ENCODE measurements at places on chromosomes 4 and X.

DNA sequence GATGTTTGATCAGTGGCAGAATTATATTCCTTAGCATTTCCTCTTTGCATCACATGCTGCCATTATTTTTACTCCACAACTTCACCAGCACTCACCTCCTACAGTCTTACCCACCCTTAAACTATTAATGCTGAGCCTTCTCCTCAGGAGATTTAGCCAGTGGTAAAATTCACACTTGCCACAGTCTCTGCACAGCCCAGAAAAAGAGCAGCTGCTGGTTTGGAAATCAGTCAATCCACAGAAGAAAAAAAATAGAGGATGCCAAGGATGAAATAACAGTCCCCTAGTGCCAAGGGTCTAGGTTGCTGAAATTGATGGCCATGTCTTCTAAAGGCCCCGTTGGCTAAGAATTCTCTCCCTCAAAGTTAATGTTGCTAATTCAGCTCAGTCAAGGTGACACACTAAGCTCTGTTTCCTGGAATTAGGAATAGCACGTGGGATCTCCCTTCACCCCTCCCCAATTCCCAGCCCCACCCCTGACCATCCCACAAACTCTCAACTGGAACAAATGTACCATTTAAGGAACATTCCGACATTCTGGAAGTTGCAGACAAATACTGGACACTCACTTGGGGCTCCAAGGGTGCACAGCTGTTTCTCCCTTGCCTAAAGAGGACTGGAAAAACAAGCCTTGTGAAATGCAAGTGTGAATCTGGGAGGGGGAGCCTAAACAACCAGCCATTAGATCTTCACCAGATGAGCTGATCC lies 5.7 kb downstream of the ATP1B4 start:
- DNase-seq: no peak

DNA sequence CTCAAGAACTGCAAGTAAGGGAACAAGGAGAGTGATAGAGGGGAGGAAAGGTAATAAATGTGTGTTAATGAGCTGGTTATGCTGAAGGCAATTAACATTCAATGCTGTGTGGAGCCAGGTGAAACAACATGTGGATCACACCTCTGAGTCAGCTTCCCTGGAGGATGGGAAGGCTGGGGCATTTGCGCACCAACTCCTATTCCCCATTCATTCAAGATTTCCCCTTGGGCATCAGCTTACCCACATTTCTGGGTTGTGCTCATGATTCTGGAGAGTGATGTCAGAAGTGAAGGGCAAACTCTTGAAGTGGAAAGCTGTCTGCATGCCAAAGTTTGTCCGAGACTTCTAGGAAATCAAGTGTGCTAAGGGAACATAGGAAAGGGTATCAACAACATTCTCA lies 461.4 kb downstream of the MID1IP1 start:
- no peak for DNase-seq

- no peak for DNase-seq
Observed at GRCh38 chrX:56728321-56728720, 722 bp upstream of the NBDY start.

DNA sequence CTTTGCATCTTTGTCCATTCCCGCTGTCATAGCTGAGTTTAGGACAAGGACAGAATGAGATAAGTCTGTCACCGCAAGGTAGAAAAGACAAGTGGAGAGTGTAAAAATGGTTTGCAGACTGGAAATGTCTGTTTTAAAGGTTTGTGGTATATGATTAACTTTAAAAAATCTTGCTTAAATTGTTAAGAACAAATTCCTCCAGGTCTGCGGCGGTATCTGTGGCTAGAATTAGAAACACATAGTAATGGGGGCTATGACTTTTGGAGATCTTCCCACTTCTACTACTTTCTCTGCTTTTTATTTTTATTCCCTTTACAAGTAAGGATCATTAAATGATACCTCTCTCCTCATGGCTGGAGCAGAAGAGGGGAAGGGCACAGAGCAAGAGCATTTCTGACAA lies 92.2 kb downstream of the MID1IP1 start:
- no peak for DNase-seq

- no peak for DNase-seq
Observed at GRCh38 chr4:30208731-30209435, 511.3 kb upstream of the PCDH7 start.

- no peak for DNase-seq
Observed at GRCh38 chr4:75007891-75008290, 75.0 kb downstream of the PARM1 start.

- DNase-seq: no peak
Observed at GRCh38 chr4:15884666-15885065, 53.9 kb downstream of the FGFBP1 start.

GRCh38 chr4:137390707-137391106 lies 141.6 kb downstream of the PCDH18 start:
- DNase-seq: no peak

GRCh38 chr4:154534296-154534695 lies 15.9 kb downstream of the PLRG1 start:
- no peak for DNase-seq

DNA sequence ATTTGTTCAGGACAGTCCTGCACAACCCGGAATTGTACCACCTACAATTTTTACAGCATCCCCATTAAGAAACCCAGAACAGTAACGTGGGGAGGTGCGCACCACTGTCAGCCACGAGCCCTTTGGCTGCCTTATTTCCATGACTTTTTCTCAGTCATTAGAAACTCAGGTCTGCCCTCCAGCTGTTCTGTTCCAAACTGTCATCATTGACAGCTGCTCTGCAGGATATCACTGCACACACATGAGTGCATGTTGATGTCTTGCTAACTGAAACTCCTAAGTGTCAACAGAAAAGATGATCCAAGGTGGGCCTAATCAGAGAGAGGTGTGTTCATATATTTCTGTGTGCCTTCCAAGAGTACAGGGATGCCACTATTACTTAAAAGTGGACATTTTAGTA lies 123.4 kb downstream of the PARM1 start:
- DNase-seq: no peak

DNA sequence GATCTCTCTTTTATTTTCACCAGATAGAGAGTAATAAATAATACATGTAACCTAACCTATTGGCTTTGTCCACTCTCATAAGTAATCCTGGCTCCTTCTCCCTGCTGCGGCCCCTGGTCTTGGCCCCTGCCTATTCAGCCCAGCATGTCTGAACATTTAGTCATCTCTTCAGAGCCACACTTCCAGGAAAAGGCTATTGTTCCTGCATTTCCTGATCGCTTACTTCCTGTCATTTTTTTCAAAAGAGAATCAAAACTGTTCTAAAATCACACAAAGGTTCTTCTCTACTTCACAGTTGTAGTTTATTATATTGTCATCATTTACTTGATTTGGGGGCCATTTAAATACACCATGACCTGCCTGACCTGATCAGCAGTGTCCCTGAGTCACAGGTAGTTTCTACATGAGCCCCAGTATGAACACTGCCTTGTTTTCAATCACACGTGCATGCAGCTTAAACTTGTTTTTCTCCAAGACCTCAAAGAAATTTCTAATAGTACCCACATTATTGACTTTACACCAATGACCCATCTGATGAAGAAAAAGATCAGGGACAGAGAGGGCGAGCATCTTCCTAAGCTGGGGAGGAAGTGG lies 47.4 kb upstream of the KDR start:
- DNase-seq: no peak

DNA sequence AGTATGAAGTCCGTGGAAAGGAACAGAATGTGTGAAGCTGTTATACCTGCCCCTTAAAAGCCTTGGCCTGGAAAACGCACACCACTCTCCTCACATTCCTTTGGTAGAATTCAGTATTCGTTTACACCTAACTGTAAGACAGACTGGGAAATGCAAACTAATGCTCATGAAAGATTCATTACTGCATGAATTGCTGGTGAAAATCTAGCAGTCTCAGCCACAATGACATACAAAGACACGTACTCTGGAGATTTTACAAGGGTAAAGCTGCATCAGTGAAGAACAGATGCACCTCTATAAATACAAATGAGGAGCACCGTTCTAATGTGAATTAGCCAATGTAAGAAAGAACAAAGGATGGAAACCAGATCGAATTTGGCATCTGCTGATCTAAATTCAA lies 2051.3 kb downstream of the PCDH7 start:
- DNase-seq: no peak

DNA sequence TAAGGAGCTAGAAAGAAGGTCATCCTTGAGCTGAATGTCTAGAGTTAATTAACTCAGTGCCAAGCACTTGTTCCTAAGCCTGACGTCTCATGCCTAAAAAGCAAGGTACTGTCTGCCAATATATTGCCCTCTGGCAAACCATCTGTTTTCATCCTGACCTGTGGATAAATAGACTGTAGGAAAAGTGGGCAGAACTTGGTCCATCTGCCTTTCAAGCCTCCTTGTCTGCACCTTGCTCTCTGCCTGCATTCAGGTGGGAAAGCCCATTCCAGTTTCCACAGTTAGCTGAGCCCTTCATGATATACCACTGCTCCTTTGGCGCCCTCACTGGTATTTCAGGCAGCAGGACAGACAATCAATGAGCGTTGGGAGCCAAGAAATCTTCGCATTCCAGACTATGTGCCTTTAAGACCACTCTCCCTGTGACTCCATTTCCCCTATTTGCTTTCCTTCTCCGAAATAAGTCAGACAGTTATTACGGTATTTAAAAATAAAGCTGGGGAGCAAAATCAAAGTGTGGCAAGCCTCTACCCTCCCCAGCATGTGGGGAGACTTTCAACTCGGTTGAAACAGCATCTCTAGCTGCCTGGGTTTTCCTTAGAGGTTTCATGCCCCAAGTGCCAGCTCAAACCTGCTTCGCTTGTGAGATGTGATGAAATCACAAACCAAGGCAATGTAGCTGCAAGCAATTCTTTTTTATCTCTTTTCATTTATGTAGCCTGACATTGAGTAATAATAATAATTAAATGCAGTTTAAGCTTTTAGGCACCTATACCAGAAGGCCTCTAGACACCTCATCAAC lies 2.5 kb upstream of the CCDC149 start:
- DNase-seq: no peak

DNA sequence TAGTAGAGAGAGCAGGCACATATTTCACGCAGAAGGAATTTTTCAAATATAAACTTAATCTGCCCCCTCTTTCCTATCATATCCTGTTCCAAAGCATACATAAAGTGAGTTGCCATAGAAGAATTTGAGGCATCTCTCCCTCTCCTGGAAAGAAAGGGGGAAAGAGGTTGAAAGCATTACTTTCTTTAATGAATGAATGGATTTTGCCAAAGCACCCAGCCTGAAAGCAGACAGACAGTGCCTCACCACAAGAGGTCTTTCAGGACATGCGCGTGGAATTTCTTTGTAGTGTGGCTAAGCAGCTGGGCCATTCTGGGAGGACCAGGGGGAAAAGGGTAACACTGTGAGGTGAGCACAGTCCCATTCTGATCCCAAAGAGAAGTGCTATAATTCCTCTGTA lies 651.4 kb downstream of the IQCM start:
- DNase-seq: no peak

DNA sequence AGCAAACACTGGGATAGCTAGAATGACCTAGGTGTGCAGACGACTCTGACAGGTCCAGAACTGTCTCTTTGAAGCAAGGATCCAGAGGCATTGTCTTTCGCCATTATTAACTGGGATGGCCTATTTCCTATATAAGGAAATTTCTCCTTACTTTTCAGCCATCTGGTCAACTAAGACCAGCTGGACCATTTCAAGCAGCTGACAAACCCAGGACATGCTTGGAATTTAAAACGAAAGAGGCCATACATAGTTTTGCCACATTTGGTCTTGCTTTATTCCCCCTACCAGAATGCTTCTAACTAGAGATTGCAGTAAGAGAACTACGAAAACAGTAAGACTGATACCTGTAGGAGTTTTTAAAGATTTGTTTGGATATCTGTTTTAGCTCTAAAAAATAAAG lies 87.0 kb downstream of the GLRA2 start:
- no peak for DNase-seq

- DNase-seq: no peak
Observed at GRCh38 chr4:139633661-139634060, 32.0 kb upstream of the MGST2 start.

DNA sequence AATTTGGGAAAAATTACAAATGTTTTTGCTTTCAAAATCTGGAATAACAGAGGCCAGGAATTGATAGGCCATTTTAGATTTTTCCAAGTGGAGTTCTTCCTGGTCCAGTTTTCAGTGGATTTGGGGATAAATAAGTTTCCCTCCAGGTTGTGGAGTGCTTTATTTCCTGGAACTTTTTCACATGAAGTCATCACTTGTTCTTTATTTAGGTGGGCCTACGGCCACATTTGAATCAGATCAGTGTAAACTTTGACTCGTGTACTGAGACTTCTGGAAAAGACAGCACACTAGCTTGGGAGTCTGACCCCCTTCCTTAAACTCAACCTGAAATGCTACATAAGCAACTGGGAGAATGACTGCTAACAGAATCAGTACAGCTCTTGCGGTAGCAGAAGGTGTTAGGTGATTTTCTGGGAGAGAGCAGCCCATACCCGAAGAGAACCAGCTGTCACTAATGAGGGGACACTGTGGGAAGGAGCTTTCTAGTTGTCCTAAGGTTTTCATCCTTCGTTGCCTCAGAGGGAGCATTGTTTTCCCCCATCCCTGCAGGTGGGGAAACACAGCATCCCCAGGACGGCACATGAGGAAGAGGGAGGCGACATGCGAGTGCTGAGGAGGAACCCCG lies 235.2 kb upstream of the FAT1 start:
- DNase-seq: no peak

- no peak for DNase-seq
Observed at GRCh38 chrX:66053414-66053813, 13.5 kb upstream of the VSIG4 start.

DNA sequence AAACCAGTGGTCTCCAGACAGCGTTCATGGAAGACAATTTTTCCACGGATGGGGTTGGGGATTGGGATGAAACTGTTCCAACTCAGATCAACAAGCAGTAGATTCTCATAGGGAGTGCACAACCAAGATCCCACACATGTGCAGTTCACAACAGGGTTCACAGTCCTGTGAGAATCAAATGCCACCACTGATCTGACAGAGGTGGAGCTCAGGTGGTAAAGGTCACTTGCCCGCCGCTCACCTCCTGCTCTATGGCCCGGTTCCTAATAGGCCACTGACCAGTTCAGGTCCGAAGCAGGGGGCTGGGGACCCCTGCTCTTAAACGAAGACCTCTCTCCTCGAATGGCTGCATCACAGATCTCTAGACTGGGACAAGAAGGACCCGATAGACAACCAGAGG lies 4.4 kb downstream of the APBB2 start:
- DNase-seq: no peak

DNA sequence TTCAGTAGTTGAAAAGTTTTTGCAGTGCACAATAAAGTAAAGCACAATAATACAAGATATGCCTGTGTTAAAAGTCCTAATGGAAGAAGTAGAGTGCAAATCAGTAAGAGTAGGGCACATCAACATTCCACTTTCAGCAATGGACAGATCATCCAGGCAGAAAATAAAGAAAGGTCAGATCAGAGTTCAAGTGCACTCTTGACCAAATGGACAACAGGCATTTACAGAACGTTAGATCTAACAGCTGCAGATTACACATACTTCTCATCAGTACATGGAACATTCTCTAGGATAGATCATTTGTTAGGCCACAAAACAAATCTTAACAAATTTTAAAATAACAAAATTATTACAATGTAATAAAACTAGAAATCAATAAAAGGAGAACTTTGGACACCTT lies 1373.5 kb upstream of the PABPC4L start:
- no peak for DNase-seq

- DNase-seq: no peak
Observed at GRCh38 chrX:44036336-44036735, 63.1 kb upstream of the NDP start.

GRCh38 chrX:120372667-120373370 lies 10.9 kb downstream of the ATP1B4 start:
- DNase-seq: no peak

GRCh38 chr4:89998469-89999011 lies 103.9 kb downstream of the MMRN1 start:
- no peak for DNase-seq
